ENCODE measurements at places on chromosomes 1 and 21.

DNA sequence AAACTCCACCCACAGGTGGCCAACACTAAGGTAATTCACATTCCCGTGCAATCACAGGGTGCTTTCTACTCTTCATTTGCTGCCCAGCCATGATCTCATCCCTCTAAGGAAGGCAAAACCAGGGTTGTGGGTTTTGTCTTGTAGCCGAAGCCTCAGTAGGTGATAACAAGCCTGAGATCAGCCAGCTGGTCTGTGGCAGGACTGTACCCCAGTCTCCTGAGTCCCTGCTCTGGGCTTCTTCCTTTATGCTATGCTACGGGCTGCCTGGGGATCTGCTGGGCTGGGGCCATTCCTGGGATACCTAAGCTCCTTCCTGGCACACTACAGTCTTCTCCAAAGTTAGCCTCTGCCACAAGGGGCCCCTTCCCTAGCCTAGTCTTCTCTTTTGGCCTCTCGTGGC lies 9.8 kb downstream of the PPFIA4 start:
- peak; percentile 29 for DNase-seq

DNA sequence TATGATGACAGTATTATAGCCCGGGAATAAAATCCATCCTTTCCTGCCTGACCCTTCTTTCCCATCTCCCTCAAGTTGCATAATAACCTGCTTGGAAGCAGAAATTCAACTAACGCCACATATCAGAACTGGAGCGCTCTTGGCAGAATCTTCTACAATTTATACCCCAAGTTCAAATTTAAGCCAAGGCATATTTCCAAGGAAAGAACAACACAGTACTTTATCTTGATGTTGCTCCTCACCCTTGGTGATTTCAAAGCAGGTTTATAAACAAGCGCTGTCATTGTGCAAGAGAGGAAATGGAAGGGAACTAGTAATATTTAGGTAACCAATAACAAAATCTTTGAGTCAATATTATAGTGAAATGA lies 38.0 kb upstream of the PTGFRN start:
- DNase-seq: no peak

DNA sequence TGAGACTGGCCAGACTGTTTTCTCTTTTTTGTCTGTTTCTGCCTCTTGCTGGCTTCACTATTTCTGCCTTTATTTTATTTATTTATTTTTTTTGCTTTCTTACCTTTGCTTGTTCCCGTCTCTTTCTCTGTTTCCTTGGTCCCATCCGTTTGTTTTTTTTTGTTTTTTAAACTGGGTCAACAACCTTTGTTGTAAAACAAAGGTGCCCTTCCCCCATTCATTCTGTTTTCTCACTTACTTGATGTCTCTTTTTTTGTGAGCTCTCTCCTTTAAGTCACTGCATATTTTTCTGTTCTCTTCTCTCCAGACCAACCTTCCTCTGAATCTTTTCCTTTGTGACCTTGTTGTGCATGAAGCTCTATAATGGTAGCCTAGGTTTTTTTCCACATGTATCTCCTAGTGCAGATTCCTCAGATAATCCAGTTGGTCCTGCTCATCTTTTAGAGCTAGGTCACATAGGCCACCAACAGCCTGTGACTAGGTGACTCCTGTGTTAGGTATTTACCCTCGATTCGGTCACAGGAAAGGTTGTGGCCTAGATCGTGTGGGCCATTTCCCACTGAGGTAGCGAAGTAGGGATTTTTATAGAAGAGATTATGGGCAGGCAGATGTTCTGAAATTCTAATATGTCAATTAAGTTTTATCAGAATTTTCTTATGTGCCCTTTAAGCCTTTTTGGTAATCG lies 15.9 kb downstream of the GNAI3 start:
- DNase-seq: no peak

GRCh38 chr1:185741551-185741950 lies 7.4 kb downstream of the HMCN1 start:
- DNase-seq: no peak

DNA sequence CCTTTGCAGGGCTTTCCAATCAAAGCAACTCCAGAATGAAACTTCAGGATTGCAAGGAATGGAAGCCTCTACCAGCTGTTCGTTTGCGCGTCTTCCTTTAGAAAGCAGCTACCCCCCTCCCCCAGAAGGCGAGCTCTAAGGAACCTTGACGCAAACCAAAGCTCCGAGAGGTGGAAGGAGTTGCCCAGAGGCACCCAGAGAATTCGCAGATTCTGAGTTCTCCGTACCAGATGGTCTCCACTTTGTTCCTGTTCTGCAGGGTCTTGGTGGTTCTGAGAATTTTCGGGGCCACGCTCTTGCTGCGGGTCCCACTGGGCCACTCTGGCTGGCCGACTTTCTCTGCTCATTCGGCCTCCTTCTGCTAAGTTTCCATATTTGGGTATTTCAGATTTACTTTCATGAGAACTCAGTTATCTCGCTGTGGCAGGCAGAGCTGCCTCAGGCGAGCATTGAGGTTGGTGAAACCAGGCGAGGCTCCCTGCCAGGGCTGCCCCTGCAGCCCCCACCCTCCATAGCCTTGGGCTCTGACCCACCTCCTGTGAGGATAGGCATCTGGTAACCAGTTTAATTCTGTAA lies 801 bp downstream of the TRAF5 start:
- peak; percentile 82 for DNase-seq

DNA sequence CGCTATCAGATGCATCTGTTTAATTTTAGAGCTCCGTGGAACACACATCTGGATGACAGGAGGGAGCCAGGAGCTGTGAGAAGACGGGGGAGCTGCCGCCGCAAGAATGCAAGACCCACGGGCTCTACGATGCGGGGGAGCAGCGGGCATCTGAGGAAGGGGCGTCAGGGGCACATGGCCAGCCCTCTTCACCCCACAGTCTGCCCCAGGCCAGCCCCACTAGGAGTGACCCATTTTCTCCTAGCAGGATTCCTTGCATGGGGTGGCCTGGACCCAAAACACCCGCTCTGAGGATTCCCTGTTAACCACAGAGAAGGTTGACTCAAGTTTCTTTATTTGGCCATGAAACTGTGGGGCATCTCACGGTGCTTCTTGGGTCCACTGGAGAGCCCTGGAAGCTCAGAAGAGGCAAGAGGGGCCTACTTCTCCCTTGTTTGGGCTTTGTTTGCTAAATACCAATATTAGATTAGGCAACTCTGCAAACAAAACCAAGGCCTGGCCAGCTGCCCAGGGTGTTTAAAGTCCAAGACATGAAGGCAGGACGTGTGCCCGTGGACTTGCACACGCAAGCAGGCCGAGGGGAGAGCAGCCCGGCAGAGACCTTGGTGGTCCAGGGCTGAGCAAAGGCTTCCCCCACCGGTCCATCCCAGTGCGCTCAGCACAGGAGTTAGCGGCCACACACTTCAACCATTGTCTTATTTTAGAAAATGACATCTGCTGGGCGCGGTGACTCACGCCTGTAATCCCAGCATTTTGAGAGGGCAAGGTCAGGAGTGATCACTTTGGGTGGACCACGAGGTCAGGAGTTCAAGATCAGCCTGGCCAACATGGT lies 89.8 kb downstream of the DHRS3 start:
- no peak for DNase-seq

GRCh38 chr1:65963156-65963888 lies 170.6 kb downstream of the PDE4B start:
- DNase-seq: no peak

GRCh38 chr21:34994766-34995631 lies 54.1 kb downstream of the RUNX1 start:
- peak; percentile 48 for DNase-seq

DNA sequence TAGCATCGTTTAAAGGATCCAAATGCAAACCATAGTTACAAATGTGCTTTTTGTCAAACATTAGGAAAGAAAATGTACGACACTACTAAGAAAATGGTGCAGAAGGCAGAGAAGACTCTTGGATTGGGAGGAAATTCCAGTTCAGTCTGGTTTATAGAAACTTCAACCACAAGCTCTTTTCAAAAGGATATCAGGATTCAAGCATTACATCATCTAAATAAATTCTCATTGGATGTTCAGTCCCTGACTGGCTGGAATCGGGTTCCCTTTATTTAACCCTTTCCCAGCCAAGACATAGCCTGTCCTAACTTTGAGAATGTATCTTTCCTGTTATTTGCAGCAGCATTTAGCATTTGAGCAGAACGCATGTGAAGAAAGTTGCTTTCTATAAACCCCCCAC lies 184.6 kb downstream of the LMO4 start:
- no peak for DNase-seq

DNA sequence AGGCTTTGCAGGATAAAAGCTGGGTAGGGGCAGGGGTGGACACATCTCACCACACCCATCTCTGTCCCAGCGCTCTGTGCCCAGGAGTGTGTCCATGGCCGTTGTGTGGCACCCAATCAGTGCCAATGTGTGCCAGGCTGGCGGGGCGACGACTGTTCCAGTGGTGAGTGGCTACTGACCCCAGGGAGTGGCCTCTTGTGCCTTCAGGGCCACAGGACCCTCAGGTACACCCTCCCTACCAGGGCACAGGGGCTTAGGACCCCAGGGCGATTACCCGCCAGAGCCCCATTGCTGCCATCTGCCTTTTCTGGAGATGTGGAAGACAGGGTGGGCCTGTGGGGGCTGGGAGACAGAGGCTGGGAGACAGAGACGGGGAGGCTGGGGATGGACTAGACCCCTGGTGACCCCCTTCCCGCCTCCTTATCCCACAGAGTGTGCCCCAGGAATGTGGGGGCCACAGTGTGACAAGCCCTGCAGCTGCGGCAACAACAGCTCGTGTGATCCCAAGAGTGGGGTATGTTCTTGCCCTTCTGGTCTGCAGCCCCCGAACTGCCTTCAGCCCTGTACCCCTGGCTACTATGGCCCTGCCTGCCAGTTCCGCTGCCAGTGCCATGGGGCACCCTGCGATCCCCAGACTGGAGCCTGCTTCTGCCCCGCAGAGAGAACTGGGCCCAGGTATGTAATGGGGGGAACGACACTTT lies 12.8 kb downstream of the PEAR1 start:
- no peak for DNase-seq

DNA sequence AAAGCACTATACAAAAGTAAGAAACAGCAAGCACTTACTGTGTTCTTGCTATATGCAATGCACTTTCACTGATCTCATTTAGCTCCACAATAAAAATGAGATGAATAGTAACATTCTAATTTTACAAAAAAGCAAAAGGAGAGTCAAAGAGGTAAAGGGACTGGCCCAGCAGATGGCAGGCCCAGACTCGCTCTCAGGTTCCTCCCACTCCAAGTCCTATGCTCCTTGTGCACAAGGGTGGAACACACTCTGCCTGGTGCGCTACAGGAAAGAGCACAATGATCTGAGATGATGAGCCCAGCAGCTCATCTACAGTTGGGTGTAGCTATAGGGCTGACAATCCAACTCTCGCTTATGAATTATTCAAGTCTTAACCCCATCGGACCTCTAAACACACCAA lies 94.1 kb upstream of the LYST start:
- DNase-seq: no peak

DNA sequence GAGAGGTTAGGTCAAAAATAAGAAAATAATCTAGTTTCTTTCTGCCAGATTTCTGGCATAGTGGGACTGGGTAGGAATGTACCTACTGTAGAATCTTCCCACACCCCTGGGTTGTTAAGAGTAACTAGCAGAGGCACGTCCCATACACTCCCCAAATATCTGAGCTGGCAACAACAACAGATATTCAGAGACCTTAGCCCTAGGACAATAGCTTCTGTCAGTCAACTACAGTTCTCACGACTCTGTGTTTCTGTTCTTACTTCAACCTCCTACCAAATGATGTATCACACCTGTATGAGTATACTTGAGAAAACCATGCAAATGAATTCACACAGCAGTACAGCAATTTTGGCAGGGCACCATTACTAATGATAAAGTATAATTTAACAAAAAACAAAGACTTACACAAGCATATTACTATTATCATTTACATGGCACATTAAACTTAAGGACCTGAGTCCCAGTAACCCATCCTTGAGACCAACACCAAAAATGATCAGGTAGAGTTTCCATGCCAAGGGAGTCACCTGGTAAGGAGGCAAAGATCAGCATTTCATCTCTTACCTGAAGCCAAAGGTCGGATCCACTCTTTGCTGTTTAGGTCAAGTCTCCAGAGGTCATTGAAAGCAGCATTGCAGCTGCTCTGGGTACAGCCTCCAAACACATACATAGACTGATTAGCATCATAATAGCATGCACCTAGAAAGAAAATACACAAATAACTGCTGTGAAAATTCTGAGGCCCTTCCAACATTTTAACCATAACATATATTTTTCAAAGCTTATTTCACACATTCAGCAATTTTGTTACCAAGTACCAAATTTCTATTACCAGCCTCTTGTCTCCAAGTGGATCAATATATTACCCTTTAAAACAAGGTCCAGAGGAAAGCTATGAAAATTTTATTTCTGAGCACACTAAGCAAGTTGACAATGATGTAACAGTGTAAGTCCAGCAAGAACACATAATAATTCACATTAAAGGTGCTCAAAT lies 57.5 kb upstream of the CPLANE2 start:
- no peak for DNase-seq

GRCh38 chr1:15444468-15445389 lies 6.5 kb downstream of the CTRC start:
- no peak for DNase-seq

GRCh38 chr1:230326971-230327891 lies 98.9 kb downstream of the PGBD5 start:
- no peak for DNase-seq

GRCh38 chr1:95017775-95018174 lies 55.0 kb downstream of the ALG14 start:
- DNase-seq: no peak

- DNase-seq: no peak
Observed at GRCh38 chr1:68117416-68117815, 67.0 kb upstream of the DIRAS3 start.

Data from hematopoietic multipotent progenitor cell treated with erythropoietin and hydrocortisone succinate and interleukin-3 and kit ligand, for 6 days (in vitro differentiated cells).